ENCODE measurements at places on chromosomes 6 and 20.

- DNase-seq: no peak
Measured at GRCh38 chr6:5083307-5083583, 1.9 kb upstream of the PPP1R3G start.

GRCh38 chr6:30263734-30264133 is 50.5 kb upstream of the TRIM26 start:
- no peak for DNase-seq

GRCh38 chr6:64249115-64249514 is 613.5 kb downstream of the PHF3 start:
- no peak for DNase-seq

DNA sequence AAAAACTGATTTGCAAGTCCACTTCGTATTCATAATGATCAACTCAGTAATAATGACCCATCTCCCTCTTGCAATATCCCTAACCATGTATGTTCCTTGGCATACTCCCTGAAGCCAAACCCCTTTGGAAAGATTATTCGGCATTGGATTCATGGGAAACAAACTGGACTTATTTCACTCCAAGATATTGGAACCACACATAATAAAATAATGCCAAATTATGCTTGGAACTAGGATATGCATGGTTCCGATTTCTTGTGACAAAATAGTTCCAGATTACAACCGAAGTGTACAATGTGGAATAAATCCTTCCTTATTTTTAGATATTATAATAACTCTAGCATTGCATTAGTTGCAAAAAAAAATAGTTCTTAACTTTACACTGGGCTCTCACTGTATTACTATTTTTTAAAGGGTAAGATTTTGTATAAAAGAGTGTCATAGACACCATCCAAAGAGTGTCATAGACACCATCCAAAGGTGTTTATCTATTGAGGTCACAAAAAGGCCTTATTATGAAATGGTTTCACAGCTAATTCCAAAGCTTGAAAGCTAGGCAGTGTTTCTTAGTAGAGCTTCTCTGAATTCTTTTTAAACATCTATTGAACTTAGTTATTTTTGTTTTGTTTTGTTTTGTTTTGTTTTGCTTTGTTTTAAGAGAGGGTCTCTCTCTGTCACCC is 410.9 kb upstream of the JARID2 start:
- no peak for DNase-seq

GRCh38 chr6:26534681-26535465 is 3.3 kb upstream of the HMGN4 start:
- no peak for DNase-seq

Measured in stimulated activated CD8-positive, alpha-beta memory T cell treated with anti-CD3 and anti-CD28 coated beads, Interleukin-7, amount 100 ng/mL, for 1 hour (primary cell).